ENCODE measurements at places on chromosomes 3 and 15.

DNA sequence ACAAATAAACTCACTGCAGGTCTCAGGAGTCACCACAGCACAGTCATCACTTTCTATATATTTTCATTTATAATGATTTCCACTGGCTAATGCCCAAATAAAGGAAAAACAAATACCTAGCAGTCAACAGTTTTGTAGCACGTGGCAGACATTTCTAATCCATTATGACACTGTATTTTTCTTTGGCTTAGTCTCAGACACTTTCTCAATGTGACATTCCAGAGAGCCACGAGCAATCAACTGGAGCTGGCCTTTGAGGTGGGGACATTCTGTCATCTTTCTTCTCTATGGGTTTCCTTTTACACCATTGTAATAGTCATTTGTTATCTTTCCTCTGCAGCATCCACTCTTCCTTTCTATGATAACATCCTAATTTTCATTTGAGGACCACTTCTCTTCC, 119.7 kb downstream of the WNT5A start:
- DNase-seq, result no peak

GRCh38 chr3:14230729-14231128, 52.1 kb downstream of the LSM3 start:
- no peak for DNase-seq

DNA sequence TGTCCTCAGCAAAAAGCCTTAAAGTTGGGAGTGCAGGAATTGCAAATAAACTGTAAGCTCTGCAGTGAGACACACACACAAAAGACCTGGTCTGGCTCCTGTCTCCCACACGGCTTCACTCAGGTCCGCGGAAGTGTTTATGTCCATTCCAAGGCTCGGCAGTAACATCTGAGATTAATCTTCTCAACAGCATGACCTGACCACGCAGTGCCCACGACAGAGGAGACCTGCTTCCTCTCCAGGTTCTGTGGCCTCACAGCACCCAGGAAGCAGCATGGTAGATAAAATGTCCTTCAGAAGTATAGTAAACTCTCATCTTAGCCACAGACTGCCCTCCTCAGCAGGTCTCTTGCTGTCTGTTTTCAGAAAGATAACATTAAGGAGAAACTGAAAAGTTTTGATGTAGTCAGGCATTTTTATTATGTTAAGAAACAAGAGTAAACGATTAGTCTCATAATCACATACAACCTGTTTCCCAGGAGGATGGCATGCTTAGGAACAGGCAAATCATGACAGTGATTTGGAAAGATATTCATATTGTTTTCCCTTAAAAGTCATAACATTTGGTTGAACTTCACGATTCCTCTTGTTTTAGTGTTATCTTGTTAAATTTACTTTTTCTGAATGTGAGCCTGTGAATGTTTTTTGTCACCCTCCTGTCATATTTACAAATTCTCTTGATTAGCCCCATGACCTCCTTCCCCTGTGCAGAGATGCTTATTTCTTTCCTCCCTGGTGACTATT, 34.6 kb downstream of the CD200R1L start:
- DNase-seq, result no peak

GRCh38 chr15:50137893-50138292, 18.9 kb upstream of the ATP8B4 start:
- DNase-seq, result peak; percentile 12

- no peak for DNase-seq
Observed at GRCh38 chr15:66224946-66225345, 28.6 kb downstream of the MEGF11 start.

GRCh38 chr15:40823572-40824343, 4.8 kb downstream of the PPP1R14D start:
- no peak for DNase-seq

- no peak for DNase-seq
Observed at GRCh38 chr15:99980752-99981151, 247.5 kb upstream of the LYSMD4 start.

GRCh38 chr3:146650691-146651442, 45.7 kb upstream of the PLSCR5 start:
- DNase-seq, result no peak

GRCh38 chr15:41656188-41656587, 4.0 kb upstream of the MGA start:
- peak; percentile 57 for DNase-seq

DNA sequence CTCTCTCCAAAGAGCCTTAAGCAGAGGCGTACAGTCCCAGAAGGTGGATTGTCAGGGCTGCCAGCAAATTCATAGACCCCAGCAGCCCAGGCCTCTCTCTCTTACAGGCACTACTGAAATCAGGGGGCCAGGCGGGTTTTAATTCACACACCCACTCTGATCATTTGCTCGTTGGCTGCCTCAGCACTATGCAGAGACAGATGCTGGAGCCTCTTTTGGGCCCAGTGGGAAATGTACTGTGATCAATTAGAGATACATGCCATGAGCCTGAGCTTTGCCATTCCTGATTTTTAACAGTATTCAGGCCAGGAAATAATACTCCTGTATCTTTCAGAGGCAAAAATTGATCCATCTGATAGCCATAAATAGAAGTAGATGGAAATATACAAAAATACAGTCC, 53.0 kb downstream of the CMTM6 start:
- DNase-seq, result no peak

DNA sequence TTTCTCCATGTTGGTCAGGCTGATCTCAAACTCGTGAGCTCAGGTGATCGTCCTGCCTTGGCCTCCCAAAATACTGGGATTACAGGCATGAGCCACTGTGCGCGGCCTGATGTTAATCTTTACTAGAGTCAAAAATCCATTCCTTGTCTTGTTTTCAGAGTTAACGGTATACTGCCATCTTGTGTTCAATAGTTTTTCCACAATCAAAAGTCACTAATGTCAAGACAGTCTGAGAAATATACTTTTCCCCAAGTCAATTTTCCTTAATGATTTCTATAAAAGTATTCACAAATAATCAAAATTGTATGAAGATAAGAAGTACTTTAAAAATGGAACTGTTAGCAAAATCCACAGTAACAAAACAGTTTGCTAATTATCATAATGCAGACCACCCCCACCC, 8.5 kb downstream of the CRBN start:
- no peak for DNase-seq

GRCh38 chr3:120052225-120052624, 42.0 kb downstream of the GSK3B start:
- DNase-seq, result no peak

DNA sequence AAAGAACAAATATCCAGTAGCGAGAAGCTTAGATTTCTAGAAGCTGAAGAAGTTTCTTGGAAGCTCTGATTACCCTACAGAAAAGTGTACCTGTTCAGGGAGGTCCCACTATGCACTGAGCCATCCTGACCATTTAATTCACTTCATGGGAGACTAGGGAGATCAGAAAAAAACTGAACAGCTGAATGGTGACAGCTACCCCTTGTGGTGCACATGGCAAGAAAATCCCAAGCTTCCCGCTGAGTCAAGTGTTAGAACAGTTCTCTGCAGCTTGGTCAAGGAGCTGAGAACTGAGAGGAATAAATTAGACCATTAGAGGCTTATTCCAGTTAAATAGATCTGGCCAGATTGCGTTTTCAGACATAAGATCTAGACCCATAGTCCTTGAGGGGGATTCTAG, 197.2 kb upstream of the VEPH1 start:
- DNase-seq, result no peak

- no peak for DNase-seq
Observed at GRCh38 chr15:89963301-89964231, 37.6 kb upstream of the ZNF710 start.

GRCh38 chr3:47868306-47868705, 65.4 kb downstream of the DHX30 start:
- no peak for DNase-seq

- DNase-seq, result peak; percentile 76
Observed at GRCh38 chr3:127889461-127889863, 25.6 kb upstream of the KBTBD12 start.

DNA sequence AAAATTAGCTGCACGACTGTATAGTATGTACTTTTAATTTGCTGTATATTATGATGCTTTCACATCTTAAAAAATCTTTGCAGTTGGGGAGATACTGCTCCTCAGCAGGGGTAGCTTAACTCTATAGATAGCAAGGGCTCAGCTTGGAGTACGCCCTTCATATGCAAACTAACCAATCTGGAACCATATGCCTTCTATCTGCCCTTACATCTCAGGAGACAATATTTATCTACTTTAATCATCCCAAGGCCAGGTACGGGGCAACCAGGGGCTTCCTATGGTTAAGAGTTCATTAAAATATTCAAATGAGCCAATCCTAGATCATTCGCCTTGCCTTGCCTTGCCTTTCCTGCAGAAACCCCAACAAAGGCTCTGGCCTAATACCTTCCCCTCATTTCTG, 204.1 kb upstream of the ZBTB20 start:
- no peak for DNase-seq

DNA sequence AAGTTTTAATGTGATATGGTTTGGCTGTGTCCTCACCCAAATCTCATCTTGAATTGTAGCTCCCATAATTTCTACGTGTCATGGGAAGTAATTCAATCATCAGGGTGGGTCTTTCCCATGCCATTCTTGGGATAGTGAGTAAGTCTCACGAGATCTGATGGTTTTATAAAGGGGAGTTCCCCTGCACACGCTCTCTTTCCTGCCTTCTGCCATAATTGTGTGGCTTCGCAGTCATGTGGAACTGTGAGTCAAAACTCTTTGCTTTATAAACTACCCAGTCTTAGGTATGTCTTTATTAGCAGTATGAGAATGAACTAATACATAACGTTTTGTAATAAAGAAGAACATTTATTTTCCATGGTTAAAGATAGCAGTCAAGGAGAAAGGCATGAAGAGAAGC, 39.2 kb upstream of the GOLIM4 start:
- DNase-seq, result no peak

DNA sequence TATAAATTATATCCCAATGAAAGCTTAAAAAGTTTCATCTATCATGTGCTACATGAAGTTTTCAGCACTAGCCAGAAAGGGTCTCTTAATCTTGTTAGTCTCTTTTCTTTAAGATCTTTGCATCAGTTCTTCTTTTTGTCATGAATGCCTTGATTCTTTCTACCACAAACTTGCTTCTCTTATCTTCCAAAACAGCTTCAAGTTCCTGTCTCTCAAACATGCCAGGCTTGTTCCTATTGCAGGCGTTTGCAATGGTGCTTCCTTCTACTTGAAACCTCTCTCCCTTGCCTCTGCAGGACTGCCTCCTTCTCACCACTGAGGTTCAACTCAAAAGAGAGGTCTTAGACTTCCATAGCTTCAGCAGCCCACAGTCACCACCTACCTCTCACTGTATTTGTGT, 104.3 kb upstream of the FRMD4B start:
- no peak for DNase-seq

DNA sequence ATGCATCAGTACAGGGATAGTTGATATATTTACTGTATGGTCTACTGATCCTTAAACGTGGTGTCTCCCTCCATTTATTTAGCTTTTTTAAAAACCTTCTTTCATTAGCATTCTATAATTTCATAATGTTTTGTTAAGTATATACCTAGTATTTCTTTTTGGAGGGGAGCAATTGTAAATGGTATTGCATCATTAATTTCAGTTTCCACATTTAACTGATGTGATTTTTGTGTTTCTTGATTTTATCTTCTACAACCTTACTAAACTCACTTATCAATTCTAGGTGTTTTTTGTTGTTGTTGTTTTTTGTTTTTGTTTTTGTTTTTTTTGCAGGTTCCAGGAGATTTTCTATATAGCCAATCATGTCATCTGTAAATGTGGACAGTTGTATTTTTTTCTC, 18.4 kb downstream of the GOLGA6L1 start:
- no peak for DNase-seq

DNA sequence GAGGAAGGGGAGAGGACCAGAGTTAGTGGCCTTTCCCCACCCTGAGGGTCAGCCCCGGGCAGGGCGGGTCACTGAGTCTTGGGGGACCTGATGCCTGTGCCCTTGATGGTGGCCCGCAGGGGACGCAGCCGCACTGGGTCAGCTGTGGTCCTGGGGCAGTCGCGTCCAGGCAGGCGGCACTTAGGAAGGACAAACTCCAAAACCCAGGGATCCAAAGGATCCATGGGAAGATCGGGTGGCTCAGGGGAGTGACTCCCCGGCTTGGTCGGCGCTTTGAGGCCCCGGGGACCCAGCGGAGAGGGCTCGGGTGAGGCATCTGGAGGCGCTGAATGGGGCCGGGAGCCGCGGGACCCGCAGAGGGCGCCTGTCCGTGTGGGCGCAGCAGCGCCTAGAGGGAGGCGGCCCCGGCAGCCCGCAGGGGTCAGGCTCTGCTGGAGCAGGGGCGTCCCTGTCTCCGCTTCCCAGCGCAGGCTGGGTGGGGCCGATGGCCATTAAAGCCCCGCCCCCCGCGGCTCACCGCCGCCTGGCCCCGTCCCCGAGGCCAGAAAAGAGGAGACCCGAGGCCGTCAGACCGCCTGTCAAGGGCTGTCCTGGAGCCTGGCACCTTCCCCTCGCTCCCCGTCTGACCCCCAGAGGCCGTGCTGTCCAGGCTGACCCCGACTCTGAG, 17.5 kb downstream of the CIDEC start:
- DNase-seq, result no peak

DNA sequence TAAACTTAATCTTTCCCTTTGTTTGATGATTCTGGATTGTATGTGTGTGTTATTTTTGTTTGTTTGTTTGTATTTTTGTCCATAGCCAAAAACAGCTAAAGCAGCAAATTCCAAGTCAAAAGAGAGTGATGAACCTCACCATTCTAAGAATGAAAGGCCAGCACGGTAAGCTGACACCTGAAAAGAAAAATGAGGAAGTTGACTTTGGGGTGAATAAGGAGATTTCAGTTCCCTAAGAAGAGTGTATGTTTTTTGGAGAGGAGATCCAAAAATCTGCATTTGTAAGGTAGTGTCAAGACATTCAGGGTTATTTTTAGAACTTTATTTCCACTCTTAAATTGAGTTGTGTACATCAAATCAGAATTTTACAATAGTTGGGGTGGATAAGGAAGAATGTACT, 52.3 kb upstream of the UTS2B start:
- DNase-seq, result no peak

- DNase-seq, result no peak
Observed at GRCh38 chr3:151002003-151002981, 29.8 kb upstream of the CLRN1 start.

- DNase-seq, result peak; percentile 49
Observed at GRCh38 chr15:79602731-79603130, 170.6 kb downstream of the MINAR1 start.

- no peak for DNase-seq
Observed at GRCh38 chr3:46369675-46370132, 1.0 kb upstream of the CCR5 start.

- peak; percentile 91 for DNase-seq
Observed at GRCh38 chr3:170689296-170689829, 103.5 kb upstream of the SLC7A14 start.

- DNase-seq, result peak; percentile 27
Observed at GRCh38 chr3:81291586-81291985, 469.9 kb downstream of the GBE1 start.

DNA sequence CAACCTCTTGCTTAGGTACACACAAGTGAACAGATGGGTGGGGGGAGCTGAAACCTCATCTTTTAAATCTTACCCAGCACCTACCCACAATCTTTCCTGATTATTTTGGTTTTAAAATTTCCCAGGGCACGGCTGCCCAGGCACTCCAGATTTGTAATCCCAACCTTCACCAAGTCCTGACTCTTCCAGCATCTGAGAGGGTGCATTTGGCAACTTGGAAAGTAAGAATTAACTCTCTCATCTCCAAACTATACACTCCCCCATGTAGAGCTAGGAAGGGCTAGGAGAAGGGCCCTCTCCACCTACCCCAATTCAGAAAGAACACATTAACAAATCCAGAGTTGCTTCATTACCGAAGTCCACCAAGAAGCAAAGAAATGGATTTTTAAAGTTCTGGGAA, 41.7 kb upstream of the PRICKLE2 start:
- no peak for DNase-seq
